ENCODE measurements at places on chromosomes 4 and X.

GRCh38 chr4:85798012-85798770 lies 323.2 kb downstream of the ARHGAP24 start:
- DNase-seq, result no peak

DNA sequence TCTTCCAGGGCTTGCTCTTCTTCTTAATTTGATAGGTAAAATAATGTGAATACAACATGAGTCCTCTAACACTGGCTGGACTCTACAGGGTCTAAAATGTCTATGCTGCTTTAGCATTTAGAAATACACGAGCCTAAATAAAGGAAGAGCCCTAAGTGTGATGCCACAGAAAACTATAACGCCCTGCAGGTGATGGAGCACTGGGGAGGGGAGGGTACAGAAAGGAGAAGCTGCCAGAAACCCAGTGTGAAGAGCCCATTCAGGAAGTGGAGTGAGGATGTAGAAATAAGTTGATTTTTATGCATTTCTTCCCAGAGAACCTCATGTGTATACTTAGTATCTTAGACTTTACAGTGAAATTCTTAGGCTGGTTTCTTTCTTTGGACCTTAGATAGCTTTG lies 83.4 kb downstream of the TNIP2 start:
- no peak for DNase-seq

GRCh38 chr4:121213940-121214339 lies 49.8 kb upstream of the TNIP3 start:
- no peak for DNase-seq

DNA sequence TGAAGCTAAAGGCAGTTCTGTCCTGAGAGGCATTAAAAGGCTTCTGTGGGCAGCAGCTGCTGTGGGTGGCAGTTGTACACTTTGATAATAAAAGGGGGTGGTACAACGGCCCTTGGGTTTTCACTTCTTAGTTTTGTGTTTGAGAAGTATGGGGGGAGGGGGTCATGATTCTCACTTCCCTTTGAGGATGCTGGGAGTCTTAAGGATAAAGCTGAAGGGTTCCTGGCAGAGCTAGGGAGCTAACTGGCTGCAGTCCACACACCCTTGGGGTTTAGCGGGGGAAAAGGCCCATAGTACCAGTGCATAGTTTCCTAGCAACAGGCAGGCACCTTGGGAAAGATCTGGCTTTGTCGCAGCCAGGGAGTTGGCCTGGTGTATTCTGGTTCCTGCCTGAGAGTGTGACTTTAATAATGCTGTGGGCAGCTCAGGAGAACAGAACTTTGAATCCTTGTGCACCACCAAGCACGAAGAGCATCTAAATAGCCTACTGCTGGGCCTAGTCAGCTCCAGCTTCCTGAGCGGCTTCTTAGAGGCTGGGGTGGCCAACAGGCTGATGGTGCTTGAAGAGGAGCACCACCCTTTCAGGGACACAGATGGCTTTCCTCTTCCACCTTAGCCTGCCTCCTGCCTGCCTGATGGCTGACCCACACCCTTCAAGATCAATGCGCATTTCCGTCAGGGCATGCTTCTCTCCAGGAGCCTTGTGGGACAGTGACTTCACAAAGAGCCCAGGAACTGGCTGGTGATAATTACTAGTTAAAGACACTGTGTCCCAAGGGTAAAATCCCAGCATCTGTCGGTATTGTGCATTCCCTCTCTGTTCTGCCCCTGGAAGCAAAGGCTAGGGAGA lies 12.5 kb downstream of the ZBTB33 start:
- no peak for DNase-seq

DNA sequence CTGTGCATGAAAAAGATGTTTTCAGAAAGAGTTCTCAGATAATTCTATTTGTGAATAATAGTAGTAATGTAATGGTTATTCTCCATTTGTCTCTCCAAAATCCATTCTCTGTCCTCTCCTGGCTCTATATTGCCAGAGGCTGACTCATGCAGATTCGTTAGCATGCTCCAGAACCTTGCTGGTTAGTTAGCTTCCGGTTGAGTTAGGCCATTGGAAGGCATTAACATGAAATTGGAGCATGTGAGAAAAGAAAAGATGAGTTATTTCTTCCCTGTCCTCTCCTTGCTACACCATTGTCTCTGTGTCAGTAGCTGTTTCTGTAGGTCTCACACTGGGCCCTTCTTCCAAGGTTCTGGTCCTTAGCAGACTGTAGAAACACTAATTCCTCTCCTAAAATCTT lies 23.5 kb upstream of the PRDM8 start:
- DNase-seq, result no peak

All from neural crest cell (in vitro differentiated cells).